ENCODE measurements at places on chromosomes 7 and 10.

- no peak for DNase-seq
Measured at GRCh38 chr10:112761256-112761655, 188.8 kb upstream of the TCF7L2 start.

DNA sequence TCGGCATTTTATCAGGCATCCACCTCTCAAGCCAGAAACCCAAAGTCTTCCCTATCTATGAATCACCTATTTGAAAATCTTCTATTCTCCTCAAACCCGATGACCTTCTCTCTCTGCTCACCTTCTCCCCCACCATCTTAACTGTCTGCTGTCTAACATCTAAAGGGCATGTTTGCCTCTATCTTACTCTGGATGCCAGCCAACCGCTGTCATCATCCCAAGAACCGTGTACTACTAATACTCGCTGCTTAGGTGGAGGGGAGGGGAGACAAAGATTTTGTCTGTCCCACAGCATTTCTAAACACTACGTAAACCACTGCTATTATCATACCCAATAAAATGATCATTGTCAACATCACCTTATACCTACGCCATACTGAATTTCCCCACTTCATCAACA lies 29.5 kb downstream of the PAXIP1 start:
- DNase-seq, result no peak

DNA sequence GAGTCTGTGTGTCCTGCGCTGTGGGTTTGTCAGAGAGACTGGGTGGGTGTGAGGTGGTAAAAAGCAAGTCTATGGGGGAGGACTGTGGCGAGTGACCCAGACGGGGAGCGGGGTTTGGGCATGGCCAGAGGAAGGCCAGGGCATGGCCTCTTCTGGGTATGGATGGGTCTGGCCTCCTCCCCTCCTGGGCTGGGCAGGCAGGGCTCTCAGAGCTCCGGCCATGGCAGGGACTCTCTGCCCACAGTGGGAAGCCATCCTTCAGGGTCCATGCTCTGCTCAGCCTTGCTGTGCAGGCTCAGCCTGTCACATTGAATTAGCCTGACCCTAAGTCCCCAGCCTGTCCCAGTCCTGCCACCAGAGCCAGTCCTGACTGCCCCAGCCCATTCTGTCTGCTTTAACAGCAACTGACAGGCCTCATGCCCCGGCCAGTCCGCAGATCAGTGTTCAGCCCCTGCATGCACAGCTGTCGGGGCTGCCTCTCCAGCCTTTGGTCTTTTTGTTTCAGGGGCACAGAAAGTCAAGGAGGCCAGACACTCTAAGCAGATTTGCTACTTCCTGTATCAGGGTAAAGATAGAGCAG lies 7.9 kb downstream of the ANTXRL start:
- DNase-seq, result no peak

DNA sequence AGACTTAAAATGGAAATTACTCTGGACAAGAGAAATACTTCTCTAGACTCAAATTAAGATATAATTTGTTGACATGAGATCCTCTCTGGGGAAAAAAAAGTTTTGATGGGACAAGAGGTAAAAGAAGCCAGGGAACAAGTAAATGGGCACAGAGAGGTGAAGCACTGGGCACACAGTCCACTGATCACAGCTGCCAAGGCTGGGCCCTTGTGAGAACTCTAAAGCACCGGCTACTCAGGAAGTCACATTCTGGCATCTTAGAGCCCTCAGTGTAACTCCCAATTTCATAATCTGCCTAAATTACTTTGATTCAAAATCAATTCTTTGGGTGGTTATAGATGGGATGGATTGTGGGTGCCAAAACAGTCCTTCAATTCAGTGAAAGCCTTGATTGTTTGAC lies 123.2 kb upstream of the CACNA2D1 start:
- DNase-seq, result no peak

DNA sequence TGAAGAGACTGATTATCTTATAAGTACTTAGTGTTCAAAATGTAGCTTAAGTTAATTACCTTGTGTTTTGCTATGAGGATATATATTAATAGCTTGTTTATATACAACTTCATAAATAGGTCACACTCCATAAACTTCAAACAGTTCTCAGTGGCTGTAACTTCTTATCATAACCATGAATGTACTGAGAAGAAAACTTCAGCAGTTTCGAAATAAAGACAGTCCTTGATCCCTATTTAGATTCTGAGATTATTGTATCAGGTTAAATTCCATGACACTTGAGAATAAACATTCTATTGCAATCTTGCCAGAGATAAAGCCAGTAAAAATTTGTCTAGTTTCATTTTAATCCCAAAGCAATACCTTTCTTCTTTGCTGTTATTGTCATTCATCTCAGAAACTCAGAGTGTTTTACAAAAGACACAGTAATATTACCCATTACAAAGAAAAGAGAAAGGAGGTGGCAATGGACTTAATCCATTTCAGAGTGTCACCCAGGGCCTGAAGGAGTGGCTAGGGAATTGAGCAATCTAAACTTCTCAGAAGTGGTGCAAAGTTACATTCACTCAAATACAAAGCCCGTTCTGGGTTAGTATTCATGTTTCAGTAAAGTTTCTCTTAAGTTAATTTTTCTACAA lies 403.6 kb downstream of the SEMA3D start:
- DNase-seq, result no peak

DNA sequence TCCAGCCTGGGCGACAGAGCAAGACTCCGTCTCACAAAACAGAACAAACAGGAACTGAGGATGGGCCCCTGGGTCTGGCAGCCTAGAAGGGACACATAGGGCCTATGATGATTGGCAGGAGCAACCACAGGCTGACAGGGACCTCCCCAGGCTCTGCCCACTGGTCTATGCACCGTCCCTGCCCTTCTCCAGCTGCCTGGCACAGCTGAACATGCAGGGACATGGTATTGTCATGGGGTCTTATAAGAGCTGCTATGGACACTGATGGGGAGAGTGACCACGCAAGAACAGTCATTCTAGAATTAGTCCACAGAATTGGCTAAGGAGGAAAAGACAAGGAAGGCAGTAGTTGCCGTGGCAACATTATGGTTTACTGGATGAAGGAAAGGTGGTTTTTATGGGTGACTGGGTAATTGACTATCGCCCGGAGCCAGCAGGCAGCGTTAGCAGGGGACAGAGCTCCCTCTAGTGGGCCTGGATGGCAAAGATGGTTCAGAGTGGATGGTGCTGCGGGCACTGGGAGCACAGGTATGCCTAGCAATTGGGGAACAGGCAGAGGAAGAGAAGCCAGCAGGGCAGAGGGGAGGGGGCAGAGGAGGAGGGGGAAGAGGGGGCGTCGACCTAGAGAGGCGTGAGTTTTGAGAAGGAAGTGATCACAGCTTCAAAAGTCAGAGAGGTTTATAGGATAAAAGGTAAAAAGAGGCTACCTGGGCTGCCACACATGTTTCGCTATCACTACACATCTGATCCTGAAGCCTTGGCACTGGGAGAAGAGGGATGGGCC lies 7.8 kb upstream of the TRIM56 start:
- DNase-seq, result peak; percentile 87

GRCh38 chr7:98618786-98619185 lies 1.7 kb downstream of the NPTX2 start:
- DNase-seq, result no peak

DNA sequence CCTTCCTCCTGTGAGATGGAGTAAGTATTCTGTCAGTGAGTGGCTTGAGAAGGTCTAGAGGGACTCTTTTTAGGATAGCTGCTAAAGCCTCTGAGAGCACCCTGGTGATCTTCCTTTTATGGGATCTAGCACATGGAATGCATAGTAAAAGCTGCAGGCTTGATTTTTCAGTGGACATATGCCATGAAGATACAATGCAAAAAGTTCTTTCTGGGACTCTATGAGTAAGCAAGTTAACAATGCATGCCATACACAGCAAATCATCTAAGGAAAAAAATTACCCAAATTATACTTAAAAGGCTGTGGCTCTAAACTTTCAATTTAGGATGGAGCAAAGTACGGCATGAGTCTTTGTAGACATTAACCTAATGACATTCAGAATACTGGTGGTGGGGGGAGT lies 154.5 kb downstream of the SGMS1 start:
- no peak for DNase-seq

GRCh38 chr7:76037310-76037709 lies 10.5 kb downstream of the STYXL1 start:
- DNase-seq, result no peak

- no peak for DNase-seq
Measured at GRCh38 chr10:18400906-18401245, 250.5 kb downstream of the NSUN6 start.

DNA sequence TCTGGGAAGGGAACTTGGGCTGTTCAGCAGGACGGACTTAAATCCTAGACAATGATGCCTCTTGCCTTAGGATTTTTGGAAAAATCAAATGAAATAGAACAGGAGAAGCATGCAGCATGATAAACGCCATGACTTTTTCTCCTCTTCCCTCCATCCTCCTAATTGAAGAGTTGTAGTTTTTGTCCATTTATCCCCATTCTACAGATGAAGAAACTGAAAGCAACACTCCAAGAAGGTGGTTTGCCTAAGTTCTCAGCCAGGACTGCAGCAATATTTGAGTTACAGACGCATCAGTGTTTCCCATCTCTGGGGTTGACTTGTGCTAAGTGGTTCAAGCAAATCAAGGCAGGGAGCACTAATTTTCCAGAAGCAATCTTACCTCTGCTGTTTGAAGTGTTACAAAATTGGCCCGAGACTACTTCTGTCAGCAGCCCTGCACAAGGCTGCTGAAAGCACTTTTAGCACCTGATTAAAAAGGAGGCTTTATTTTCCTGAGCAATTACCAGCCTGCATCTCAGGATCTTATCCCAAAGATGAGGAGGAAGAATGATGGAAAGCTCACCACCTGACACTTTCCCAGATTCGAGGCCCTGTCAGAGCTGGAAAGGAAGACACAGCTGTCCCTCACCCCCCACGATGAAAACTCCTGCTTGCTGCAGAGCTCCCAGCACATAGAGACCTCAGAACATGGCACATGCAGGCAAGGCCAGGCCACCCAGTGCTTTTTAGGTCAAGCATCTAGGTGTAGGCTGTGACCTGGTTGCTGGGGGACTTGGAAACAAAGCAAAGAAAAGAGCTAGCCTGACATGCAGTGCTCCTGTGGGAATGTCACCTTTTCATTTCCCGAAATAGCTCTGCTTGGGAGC lies 19.7 kb upstream of the C10orf71 start:
- DNase-seq, result peak; percentile 17

GRCh38 chr10:68721673-68722335 lies 765 bp downstream of the CCAR1 start:
- DNase-seq, result no peak

GRCh38 chr10:7302930-7303557 lies 107.8 kb downstream of the SFMBT2 start:
- no peak for DNase-seq

- DNase-seq, result no peak
Measured at GRCh38 chr7:54345746-54346145, 196.4 kb upstream of the VSTM2A start.

DNA sequence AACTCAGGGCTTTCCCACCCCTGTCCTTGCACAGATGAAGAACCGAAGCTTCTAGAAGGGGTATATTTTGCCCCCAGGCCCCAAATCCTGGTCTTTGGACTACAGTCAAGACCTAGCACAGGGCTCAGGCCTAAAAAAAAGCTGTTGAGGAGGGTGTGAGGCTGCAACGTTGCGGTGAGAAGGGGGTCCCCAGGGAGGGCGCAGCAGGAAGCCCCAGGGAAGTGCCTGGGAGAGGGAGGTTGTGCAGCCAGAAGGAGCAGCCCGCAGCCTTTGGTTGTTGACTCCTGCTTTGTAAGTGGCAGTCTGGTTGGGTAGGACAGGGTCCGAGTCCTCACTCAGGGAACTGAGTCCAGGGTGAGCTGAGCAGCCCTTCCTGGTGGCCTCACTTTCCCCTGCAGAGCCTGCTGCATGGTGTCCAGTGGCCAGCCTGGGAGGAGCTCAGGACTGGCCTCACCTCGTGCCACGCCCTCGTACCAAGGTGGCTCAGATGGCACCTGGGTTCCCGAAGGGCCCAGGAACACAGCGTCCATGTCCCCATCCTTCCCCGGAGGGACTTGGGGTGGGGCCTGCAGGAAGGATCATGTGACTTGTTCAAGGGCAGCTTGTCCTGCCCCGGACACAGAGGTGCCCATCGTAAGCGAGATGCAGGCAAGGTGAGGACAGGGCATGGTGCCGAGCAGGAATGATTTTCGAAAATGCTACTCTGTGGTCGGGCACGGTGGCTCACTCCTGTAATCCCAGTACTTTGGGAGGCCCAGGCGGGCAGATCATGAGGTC lies 166.4 kb upstream of the TNRC18 start:
- DNase-seq, result no peak

DNA sequence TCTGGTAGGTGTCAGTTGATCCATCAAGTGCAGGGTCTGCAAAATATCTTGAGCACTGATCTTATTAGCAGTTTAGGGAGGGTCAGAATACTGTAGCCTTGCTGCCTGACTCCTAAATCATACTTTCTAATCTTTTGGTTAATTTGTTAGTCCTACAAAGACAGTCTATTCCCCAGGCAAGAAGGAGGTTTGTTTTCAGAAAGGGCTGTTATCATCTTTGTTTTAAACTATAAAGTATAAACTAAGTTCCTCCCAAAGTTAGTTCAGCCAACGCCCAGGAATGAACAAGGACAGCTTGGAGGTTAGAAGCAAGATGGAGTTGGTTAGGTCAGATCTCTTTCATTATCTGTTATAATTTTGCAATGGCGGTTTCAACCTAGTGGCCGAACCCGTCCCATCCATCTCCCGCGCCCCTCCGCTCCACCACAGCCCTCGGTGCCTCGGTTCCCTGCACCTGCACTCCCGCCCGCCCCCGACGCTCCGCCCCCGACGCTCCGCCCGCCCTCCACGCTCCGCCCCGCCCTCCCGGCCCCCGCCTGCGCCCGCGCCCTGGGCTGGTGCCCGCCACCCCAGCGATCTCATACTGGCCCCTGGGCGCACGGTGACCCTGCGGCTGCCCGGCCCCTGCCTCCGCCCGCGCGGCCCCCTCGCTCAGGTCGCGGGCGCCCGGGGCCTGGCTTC lies at the start of gene ADCK2:
Gene ADCK2 (plus strand): TSS at position 564 of the 681 bp plus-strand sequence. CDS start 386 bp downstream, outside the sequence.
- DNase-seq, result peak; percentile 69

GRCh38 chr10:132593389-132593788 lies 55.8 kb downstream of the INPP5A start:
- DNase-seq, result no peak

GRCh38 chr7:74141705-74142104 lies 32.5 kb upstream of the EIF4H start:
- no peak for DNase-seq

DNA sequence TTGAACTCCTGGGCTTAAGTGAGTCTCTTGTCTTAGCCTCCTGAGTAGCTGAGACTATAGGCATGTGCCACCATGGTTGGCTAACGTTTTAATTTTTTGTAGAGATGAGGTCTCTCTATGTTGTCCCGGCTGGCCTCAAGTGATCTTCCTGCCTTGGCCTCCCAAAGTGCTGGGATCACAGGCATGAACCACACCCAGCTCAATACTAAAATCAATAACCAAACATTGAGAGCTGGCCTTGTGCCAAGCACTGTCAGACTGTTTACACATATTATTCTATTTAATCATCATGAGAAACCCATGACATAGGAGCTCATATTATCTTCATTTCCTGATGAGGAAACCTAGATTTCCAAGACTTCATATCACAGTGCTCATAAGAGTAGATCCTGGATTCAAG lies 251.2 kb downstream of the BAMBI start:
- DNase-seq, result no peak

Data from sciatic nerve (tissue), 2 donors.